GF-D8 (cell line): ENCODE measurements at places on chromosomes 7 and 10.

- DNase-seq, result no peak
Measured at GRCh38 chr7:35749556-35749955, 51.3 kb upstream of the SEPTIN7 start.

DNA sequence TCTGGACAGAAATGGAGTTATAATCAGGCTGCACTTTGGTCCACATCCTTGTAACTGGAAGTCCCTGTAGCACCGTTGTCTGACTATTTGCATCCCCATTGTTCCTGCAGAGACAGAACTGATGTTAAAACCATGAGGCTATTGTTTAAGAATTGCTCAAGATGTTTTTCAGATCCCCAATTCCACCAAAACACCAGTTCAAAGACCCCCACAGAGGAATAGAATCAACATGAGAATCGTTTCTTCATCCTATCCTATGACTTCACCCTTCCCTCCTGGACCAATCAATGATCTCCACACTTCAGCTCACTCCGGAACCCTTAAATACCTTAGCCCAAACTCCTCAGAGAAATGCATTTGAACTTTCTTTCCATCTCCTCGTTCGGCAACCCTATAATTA, 57.1 kb upstream of the GRID1 start:
- DNase-seq, result no peak

DNA sequence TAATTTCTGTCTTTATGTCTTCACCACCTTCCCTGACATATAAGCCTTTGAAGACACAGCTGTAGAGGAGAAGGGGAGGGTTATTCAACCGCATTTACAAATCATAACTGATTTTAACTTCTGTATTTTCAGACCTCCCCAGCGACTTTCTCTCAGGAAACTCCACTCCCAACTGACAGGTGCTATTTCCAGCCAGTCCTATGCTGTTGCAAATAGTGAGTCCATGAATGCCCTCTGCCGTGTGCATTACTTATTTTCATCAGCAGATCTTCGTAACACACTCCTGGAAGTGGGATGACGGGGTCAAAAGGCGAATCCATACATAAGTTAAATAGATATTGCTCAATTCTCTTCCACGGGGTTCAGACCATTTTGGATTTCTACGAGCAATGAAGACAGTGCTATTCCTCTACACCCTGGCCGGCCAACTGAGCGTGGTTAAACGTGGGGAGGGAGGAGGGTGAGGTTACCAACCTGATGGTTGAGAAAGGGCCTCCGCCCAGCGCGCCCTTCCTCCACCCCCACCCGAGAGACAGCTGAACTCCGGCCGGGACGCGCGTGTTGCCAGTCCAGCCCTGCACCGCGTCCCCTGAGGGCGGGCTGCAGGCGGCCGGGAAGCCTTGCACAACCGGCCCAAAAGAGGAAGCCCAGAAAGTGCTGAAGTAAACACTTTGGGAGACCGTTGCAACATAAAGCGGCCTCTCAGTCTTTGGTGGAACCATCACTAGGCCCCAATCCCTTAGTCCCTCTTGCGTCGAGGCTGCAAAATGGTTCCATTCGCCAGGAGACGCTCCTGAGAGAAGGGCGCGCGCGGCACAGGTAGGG, at the start of gene APBB1IP:
TSS of gene APBB1IP (plus strand) at position 705 of the 825 bp plus-strand sequence. CDS start 53,986 bp downstream, outside the sequence.
- peak; percentile 96 for DNase-seq

DNA sequence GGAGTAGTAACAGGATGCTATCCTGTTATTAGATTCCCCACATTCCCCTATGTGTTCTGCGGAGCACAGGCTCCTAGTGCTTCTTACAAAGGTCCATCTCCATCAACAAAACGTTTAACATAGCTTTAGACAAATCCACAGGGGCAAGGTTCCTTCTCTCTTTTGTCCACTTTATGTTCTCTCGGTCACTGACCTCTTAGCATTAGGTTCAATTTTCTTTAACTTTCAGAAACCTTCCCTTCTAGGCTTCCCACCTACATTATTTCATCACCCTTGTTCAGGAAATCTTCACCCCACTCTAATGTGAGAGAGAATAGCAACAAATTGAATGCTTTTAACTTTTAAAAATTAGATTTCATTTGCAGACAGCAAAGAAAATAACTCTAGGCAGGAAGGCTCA, 84.9 kb downstream of the DOCK4 start:
- DNase-seq, result no peak

DNA sequence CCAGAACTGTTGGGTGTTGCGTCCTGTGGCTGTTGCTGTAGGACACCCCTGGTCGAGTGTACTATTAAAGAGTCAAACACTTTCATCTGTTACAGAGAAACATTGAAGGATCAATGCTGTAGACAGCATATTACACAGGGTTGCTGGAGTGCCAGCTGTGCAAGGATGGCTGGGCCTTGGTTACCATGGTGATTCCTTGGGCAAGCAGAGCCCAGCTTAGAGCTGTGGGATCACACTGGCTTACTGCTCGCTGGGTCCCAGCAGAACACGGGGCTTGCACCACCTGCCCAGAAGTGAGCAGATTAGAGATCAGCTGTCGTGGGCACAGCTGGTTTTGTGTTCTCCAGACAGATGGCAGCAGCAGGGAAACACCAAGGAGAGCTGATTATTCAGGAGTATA, 76.0 kb downstream of the GPR141 start:
- DNase-seq, result no peak

DNA sequence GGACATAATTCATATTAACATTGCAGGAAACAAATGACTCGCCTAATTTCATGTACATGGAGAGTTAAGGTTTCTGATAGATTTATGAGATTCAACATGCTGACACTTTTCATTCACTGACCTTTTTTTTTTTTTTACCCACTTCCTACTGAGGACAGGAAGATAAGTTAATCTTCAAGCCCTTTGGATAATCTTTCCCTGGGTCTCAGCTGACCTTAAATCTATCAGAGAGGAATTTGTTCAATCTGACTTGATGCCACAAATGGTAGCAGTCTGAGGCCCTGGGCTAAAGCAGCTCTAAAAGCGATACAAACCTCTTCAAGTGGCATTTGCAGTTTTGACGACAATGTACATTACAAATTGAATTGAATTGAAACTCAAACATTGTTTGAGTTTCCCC, 493.3 kb upstream of the SORCS1 start:
- DNase-seq, result no peak

- no peak for DNase-seq
Measured at GRCh38 chr10:77045085-77045484, 592.5 kb downstream of the KCNMA1 start.

DNA sequence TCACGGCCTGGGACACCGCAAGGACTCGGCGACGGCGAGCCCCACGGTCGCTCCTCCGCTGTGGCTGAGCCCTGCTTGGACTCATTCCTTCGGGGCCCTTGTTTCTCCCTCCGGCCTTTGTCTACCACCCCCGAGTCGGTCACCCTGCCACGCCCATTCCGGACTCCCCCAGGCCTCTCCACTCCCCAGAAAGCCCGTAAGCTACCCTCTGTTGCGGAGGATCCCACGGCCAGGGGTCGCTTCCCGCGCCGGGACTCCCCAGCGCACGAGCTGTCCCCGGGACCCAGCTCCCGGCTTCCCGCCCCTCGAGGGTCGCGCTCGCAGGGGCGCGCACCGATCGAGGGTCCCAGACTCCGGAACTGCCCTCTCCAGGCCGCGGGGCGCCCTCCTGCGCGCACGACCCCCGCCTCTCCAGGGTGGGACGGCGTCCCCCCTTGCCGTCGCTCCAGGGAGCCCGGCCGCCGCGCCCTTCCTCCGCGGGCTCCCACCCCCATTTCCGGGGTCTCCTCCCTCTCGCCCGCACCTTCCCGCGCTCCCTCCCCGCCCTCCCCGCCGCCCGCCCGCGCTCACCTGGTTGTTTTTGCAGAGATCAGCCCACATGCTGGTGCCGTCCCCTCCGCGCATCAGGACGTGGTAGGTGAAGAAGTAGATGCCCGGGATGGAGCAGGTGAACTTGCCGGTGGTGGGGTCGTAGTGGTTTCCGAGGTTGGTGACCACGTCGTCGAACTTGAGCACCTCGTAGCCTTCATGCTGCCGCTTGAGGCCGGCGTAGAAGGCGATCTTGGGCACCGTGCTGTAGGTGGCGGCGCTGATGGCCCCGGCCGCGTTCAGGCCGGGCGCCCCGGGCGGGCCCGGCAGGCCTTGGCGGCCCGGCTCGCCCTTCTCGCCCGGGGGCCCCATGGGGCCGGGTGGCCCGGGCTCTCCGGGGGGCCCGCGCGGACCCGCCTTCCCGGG, 1.5 kb downstream of the C1QL3 start:
- DNase-seq, result no peak

GRCh38 chr7:5116359-5116758, 70.7 kb downstream of the RBAK start:
- DNase-seq, result no peak

- DNase-seq, result no peak
Measured at GRCh38 chr10:13335881-13336280, 12.2 kb downstream of the SEPHS1 start.

DNA sequence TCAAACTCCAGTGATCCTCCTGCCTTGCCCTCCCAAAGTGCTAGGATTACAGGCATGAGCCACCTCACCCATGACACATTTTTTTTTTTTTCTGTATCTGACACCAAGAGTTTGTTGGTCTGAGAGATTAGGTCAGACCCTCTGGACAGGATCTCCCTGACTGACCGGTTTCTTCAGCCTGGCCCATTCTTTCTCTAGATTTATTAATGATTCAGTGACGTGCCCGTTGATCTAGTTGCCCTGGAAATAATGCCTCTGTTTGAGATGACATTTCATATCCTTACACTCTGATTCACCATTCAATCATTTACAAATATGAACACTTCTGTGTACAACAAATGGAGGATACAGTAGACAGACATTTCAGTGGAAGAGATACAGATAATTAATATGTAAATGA, 1.4 kb upstream of the ZNF212 start:
- DNase-seq, result no peak

DNA sequence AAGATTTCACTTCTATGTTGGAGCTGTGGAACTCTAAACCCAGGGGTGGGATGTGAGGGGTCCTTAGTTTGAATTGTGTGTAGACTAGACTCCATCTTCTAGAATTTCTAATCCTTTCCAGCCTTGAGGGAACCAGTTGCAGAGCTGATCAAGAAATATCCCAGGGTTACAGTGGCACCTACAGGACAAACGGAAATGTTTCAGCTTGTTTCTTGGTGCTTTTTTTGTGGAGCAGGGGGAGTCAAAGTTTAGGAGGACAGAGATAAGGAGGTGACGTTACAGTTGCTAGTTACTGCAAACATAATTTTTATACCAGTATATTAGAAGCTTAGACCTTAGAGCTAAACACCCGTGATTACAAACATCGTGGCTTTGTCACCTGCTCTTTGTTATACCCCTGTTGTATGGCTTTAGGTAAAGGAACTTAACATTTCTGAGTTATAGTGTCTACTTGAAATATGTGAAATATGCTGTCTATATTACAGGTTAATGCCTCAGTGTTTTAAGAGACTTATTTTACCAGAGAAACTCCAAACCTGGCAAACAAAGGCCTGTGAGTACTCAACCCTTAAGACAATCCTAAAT, 84.5 kb upstream of the DYNC1I1 start:
- no peak for DNase-seq

DNA sequence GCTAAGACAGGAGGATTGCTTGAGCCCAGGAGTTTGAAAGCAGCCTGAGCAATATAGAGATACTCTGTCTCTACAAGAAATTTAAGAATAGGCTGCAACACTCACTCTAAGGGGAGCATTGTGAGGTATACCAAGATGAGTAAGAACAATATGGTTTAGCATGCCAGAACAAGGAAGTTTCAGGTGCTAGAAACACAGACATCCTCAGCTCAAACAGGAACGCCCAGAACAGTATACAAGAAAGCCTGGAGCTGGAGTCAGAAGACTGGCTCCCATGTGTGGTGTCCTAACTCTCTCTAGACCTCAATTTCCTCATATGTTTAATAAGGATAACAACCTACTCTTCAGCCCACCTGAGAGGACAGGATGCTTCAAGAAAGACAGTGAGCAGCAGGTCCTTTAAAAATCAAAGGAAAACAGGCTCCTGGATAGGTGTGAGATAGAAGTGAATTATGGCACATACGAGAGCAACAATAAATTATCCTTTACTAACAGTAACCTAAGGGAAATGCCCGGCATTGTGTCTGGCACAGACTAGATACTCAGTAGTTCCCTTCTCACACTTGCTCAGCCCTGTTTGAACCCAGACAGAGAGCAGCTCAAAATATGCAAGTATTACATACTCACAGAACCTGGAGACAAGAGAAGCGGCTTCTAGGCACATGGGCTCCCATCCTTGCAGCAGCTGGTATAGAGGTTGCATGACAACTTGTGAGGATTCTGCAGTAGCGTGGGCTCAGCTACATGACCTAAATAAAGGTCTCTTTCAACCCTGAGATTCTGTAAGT, 45.4 kb downstream of the KAT6B start:
- DNase-seq, result no peak
